ENCODE measurements at places on chromosomes 5 and 9.

GRCh38 chr5:128334010-128334716 is 203.9 kb downstream of the FBN2 start:
- no peak for DNase-seq

DNA sequence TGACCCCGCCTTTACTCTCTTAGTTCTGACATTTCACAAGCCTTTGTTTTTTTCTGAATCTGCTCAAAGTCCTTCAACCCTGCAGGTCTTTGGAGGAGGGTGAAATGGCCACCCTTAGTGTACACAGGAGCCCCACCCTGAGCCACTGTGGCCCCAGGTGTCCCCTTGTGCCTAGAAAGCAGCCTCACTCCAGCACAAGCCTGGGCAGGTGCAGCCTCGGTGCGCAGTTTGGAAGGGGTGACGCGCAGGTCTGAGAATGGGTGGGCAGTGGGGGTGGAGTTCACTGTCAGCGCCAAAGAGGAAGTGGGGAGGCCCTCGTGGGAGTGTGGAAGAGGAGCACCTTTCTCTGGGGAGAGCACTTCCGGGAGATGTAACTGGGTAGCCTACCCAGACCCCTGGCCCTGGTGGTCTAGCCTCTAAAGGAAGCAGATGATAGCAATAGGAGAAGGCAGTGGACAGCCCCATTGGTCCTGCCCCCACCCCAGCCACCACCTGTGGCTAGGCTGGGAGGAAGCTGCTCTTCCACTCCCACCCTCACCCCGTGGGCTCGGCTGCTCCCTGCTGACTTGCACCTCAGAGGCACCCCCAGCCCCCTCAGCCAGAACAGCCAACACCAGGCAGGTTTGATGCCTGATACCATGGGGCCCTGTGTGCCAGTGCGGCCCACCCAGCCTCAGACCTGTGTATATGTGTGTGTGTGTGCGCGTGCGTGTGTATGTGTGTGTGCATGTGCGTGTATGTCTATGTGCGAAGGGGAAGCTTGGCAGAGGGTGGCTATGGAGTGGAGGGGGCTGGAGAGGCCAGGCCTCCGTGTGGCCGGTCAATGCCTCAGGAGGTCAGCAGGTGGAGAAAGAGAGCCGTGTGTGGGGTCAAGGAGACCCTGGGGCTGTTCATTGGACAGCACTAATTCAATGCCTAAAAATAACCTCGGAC is 16.8 kb upstream of the DAB2IP start:
- no peak for DNase-seq

GRCh38 chr9:113222482-113222841 is 1.1 kb downstream of the SLC31A1 start:
- no peak for DNase-seq

- no peak for DNase-seq
These were observed 80.0 kb downstream of the TMEM161B start for GRCh38 chr5:88188458-88189132.

GRCh38 chr5:174623433-174624019 is 100.9 kb upstream of the MSX2 start:
- no peak for DNase-seq

DNA sequence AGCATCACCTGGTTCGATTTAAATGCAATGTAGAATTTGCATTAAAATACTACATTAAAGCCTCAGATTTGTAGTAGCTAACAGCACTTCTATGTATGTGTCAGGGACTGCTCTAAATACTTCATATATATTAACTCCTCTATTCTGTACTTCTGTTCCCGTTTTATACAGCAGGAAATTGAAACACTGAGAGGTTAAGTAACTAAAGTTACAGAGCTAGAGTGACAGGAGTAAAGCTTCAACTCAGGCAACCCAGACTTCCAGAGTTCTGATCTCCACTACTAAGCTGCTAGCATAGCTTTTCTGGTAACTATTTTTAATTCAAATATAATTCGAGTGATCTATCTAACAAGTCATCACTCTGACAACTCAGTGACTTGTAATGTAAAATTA is 619 bp upstream of the APC start:
- no peak for DNase-seq

GRCh38 chr5:169433221-169433651 is 132.3 kb upstream of the SLIT3 start:
- no peak for DNase-seq

DNA sequence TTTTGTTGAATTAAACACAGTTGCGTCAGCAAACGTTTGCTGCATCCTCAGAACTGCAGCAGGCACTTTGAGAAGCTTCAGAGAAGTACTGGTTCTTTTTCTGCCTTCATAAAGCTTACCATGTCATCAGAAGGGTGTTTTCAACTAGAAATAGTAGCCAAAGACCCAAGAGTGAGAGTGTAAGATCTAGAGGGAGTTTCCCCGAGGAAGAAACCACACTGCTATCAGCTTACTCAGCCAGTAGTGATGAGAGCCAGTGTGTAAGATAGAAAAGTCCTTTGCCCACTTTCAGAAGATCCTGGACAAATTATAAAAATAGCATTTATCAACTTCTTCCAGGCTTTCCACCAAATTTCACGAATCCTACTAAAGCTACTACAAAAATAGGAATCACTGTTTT is 154.5 kb downstream of the PAPPA start:
- DNase-seq = no peak

DNA sequence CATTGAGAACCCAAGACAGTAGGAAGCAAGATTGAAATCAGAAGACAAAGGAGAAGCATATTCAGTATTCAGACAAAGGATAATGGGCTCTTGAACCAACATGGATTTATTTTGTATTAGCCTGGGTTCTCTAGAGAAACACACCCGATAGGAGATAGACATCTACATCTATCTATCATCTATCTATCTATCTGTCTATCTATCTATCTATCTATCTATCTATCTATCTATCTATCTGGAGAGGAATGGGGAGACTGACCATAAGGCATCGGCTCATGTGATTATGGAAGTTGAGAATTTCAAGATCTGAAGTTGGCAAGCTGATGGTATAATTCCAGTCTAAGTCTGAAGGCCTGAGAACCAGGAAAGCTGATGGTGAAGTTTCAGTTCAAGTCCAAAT is 13.4 kb downstream of the COX7C start:
- DNase-seq = no peak

DNA sequence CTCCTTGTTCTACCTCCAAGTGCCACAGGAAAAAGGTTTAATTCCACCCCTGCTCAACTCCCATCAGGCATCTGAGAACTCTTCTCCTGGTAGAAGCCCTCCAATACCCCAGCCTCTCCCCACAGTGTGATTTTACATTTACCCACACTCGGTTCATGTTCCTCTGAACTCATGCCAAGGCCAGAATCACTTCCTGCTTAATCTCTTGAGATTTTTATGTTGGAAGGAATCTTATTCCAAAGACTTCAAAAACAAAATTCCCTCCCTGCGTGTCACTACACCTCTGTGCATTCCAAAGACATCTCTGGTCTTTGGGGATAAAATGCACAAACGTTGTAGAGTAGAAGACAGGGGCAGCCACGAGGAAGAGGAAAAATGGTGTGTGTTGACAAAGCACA is 186.8 kb downstream of the ACTL7B start:
- no peak for DNase-seq

GRCh38 chr5:149750596-149750995 is 20.5 kb downstream of the PPARGC1B start:
- DNase-seq = no peak

- no peak for DNase-seq
These were observed 79.9 kb upstream of the FBXL17 start for GRCh38 chr5:108461628-108462367.

DNA sequence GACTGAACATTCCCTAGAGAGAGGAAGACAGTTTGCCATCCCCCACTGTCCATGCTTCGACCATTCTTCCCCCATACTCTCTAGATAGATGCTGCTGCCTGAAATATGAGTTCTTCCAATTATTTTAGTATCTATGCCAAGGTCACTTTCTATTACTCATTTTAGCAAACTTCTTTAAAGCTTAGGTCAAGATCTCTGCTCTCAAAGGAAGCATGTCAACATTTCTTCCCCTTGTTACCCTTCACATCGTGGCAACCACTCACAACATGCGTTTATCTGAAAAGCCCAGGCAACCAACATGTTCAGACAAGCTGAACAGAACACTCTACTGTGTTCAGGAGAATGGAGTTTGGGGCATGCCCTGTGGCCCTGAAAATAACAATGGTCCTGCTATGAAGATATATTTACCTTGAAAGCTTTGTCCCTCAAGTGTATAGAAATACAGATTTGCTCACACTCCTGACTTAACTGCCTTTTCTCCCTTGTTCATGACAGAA is 138.4 kb upstream of the KIF2A start:
- no peak for DNase-seq

DNA sequence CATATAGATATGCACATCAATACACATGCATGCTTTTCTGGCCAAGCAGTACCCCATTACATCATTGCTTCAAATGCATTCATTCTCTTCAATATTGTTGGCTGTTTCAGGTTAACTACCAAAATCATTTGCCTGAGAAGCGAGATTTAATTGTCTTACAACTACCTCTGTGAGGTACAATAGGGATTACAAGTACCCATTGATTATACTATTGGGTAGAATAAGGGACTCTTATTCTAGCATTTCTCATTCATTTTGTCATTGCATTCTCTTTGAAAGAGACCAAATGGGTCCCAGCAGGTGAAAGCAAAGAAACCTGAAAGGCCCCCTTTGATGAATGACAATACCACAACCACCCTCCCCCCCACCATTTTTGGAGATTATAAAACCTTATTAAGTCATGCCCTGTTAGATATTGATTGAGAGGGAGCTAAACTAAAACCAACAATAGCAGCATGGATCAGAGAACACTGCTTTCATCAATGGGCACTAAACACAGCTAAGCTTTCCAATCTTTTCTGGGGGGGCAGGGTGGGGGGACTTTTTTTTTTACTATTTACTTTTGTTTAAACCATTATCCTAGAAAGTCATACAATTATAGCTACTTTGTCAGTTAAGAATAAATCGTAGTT is 375.0 kb upstream of the CCNH start:
- DNase-seq = no peak

DNA sequence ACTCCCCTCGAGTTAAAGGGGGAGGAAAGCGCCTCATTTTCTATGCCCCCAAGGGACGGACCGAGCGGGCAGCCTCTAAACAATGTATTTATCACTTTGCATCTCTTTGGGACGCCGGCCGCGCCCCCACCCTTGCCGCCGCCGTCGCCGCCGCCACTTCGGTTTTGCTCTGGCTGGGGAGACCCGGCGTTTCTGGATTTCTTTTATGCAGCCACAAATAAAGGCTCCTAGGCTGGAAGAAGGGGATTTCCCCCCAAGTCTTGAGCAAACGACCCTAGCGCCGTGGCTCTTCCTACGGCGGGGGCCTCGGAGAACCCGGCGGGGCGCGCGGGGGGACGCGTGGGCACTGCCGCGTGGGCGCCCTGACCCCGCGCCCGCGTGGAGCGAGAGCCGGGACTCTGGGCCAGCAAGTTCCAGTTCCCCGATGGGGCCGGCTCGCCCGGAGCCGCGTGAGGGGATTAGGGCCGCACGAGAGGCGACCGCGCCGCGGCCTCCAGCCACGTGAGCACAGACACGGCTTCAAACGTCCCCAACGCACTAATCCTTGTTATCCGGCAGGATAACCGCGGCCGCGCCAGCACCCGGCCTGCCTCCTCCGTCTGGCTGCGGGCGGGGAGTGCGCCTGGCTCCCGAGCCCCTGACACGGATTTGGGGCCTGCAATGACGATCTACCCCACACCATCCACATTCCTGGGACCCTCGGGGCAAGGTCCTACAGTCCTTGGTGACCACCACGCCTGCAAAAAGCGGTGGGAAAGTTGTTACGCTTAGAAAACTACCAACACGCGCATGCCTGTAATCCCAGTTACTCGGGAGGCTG is 7.9 kb upstream of the NEUROG1 start:
- DNase-seq = no peak

- no peak for DNase-seq
These were observed 73.2 kb upstream of the RARS1 start for GRCh38 chr5:168413062-168413461.

- DNase-seq = no peak
These were observed 24.6 kb downstream of the RFK start for GRCh38 chr9:76369583-76369982.

- DNase-seq = no peak
These were observed 48.0 kb upstream of the RAPGEF1 start for GRCh38 chr9:131787838-131788237.

- no peak for DNase-seq
These were observed 139.9 kb upstream of the PRLR start for GRCh38 chr5:35369965-35370790.

- DNase-seq = no peak
These were observed 49.3 kb downstream of the DUSP1 start for GRCh38 chr5:172721455-172722326.

DNA sequence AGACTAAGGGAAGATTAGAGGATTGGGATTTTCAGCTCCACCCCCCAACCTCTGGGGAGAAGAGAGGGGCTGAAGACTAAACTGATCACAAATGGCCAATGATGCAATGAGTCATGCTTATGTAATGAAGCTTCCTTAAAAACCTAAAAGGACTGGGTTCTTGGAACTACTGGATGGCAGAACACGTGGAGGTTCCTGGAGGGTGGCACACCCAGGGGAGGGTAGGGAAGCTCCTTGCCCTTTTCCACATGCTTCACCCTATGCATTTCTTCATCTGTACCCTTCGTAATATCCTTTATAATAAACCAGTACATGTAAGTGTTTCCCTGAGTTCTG is 48.6 kb downstream of the ARHGEF28 start:
- DNase-seq = no peak

DNA sequence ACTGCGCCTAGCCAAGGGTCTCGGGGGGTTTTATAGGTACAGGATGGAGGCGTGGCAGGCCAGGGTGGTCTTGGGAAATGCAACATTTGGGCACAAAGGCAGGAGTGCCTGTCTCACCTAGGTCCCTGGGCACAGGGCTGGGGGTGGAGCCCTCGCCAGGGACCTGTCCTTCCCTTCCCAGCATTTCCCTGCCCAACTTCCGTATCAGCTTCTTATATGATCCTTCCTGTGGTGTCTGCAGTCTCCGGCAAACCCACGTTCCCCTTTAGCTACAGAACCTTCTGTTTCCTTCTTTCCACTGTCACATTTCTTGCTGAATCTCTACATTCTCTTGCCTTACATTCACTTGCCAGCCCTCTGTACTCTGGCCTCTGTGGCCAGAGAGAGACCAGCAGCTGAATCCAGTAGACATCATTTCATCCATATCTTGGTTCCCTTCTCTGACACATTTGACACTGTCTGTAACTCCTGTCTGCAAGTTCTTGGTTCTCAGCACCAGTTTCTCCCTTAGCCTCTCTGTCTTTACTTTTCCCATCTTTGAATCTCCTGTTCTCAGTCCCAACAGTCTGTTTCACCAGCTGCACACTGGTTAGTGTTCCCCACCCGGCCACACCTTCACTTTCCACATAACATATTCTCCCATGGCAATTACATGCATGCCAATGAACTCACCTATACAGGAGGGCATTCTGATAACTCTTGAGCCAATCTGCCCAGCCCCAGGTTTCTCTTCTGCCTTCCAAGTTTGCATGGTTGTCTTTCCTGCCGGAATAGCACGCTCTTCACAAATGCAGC is 134.7 kb upstream of the ZNF608 start:
- DNase-seq = no peak

- no peak for DNase-seq
These were observed 19.9 kb downstream of the TRAF2 start for GRCh38 chr9:136906266-136906665.

GRCh38 chr5:14309878-14310531 is 166.9 kb downstream of the TRIO start:
- DNase-seq = no peak

- no peak for DNase-seq
These were observed 88.5 kb downstream of the ALDH1A1 start for GRCh38 chr9:72864327-72864726.

- DNase-seq = no peak
These were observed 266.4 kb upstream of the ZNF608 start for GRCh38 chr5:125012727-125013451.
